CD4-positive, alpha-beta T cell treated with Interleukin-15 for 4 hours (primary cell): ENCODE measurements at places on chromosomes 2 and 18.

DNA sequence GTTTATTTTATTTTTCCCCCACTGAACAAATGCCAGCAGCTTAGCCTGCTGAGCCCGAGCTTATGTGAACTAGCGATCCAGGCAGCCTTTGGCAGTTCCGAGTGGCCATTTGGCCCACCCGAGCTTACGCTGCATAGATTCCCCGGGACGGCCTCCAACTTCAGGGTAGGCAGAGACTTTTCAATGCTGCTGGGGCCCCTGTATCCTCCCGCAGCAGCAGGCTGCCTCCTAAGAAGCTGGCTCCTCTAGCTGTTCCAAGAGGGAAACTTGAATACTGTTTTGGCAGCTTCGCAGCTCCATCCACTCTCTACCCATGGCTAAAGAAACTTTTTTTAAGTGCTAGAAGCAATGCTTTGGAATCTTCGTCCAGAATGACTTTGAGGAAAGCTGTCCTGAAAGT lies 295.2 kb downstream of the SS18 start:
- DNase-seq, result no peak

GRCh38 chr2:24616616-24617015 lies 125.6 kb downstream of the NCOA1 start:
- DNase-seq, result no peak

DNA sequence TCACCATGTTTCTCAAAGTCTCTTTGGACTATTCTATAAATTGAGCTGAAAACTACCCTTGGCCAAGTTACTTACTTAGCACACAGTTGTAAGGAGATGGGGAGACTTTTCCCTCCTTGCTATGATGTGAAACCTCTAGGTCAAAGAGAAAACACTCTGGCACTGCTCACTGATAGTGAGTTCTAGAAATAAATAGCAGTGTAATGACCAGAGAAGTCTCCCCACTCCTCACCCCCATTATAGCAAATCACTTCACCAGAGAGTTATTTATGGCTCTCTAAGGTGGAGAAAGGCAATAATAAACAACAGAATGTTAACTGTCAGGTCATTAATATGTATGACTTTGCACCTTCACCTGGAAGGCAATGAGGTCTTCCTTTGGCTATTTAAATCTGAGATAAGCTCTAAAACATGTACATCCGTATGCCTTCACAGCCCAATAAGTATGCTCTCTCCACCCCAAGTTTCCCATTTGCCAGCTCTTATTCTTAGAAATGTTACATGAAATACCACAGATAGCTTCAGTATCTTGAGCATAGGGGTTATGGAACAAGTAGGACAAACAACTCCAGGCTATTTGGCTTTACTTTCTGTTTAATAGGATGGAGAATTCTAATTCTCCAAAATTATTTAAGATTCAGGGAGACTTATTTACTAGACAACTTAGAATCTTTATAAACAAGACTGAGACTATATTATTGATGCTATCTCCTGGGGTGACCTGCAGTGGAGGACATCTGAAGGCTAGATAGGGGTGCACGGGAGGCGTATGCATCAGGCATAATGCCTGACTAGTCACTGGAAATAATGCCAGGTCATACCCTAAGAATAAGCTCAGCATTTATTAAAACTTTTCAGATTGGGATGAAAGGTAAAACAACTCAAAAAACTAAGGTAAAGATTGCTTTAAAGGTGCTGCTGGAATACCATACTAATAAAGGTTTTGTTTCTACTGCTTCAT lies 65.3 kb upstream of the DTNB start:
- DNase-seq, result no peak

GRCh38 chr2:208315081-208315788 lies 49.2 kb downstream of the PIKFYVE start:
- no peak for DNase-seq

DNA sequence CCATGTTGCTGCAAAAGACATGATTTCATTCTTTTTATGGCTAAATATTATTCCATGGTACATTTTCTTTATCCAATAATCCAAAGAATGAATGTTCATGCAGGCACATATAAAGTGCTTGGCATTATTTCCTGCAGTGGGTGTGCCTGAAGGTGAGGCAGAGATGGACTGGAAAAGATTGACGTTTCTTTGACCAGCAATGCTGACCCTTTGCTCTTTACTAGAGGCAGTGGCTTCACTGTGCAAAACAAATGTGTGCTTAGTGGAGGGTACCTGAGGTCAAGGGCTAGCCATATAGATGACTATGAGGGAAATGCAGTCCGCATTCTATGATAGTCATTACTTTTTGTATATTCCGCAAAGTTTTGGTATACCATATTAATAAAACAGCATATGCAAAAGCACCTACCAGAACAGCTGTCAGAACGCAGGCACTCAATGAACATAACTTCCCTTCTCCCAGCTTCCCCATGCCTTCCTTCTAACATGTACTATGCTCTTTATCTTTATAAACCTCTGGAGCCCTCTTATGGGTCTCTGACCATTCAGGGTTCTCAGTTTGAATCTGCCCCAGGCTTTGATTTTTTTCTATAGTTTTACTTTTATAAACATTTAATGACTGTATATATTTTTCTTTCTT lies 32.6 kb upstream of the CPS1 start:
- DNase-seq, result no peak

DNA sequence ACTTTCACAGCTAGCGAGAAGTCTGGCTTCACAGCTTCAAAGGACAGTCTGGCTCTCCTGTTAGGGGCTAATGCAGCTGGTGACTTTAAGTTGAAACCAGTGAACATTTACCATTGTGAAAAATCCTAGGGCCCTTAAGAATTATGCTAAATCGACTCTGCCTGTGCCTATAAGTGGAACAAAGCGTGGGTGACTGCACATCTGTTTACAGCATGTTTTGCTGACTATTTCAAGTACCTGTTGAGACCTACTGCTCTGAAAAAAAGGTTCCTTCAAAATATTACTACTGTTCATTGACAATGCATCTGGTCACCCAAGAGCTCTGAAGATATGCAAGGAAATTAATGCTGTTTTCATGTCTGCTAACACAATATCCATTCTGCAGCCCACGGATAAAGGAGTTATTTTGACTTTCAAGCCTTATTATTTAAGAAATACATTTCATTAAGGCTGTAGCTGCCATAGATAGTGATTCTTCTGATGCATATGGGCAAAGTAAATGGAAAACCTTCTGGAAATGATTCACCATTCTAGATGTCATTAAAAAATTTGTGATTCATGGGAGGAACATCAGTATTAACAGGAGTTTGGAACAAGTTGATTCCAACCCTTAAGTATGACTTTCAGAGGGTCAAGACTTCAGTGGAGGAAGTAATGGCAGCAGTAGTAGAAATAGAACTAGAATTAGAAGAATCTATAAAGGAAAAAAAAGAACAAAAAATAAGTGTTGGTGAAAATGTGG lies 48.9 kb downstream of the POLR1A start:
- no peak for DNase-seq

GRCh38 chr2:111169268-111169667 lies 48.6 kb downstream of the BCL2L11 start:
- DNase-seq, result no peak

GRCh38 chr2:45595721-45596435 lies 15.2 kb downstream of the SRBD1 start:
- DNase-seq, result no peak

- no peak for DNase-seq
These were observed 12.2 kb upstream of the ARL5A start for GRCh38 chr2:151840216-151841046.

GRCh38 chr2:74537140-74537539 lies 7.4 kb downstream of the HTRA2 start:
- DNase-seq, result no peak

- DNase-seq, result no peak
These were observed 214.2 kb downstream of the ATAD2B start for GRCh38 chr2:23712756-23713151.

DNA sequence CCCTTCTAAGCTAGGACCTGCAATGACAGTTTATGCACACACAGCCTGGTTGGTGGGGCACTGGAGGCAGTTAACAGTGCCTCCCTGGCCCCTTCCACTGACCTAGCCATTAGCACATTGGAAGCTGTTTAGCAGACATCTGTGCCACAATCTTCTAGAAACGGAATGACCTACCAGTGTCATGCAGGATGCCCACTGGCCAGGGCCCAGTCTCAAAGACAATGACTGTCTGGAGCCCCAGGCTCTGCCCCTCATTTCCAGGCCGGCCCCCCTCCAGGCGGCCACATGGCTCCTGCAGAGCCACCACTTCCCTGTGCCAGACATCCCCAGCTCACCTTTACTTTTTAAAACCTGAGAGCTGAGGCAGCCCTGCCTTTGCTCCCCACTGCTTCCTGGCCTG lies 123.5 kb upstream of the CAPN13 start:
- DNase-seq, result no peak
